ENCODE measurements at places on chromosomes 4 and X. TPM values are rescaled to one million over a fixed set of nuclear protein-coding genes. Genes with fewer than 3 reads are reported as not detected.

The USP17L13 gene
- not detected for total RNA-seq

- no peak for DNase-seq
Measured at GRCh38 chr4:27666943-27667342, 806.3 kb downstream of the STIM2 start.

The ZNF732 gene
- 0.08 TPM for total RNA-seq

The ADH4 gene
- not detected for total RNA-seq

The MXRA5 gene
- total RNA-seq: 17.2 TPM

DNA sequence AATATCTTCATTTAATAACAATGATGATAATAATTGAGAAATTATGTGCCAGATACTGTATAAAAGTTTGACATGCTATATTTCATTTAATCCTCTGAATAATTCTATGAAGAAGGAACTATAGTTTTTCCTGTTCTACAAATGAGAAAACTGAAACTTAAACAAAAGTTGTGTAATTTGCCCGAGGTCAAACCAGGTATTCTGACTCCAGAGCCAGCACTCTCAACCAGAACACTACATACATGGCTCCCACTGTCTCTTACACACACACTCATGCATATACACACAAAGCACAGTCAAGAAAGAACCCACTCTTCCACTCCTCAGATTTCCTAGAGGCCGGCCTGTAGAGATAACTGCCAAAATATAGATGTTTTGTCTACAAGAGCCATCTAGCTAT, 374.0 kb upstream of the EMCN start:
- DNase-seq: no peak

GRCh38 chrX:123665197-123665596, 67.7 kb downstream of the THOC2 start:
- no peak for DNase-seq
